Mesenchymal stem cell (in vitro differentiated cells and primary cell): ENCODE measurements at places on chromosomes 3 and 15.

- DNase-seq, result no peak
Observed at GRCh38 chr3:45988362-45988761, 7.3 kb downstream of the FYCO1 start.

- peak; percentile 99 for DNase-seq
Observed at GRCh38 chr3:49673715-49674496, at the start of gene APEH. TSS of gene APEH (plus strand) at chr3:49674351. CDS start at chr3:49674402, 51 bp downstream.

GRCh38 chr15:59691194-59691805 lies 2.2 kb upstream of the BNIP2 start:
- peak; percentile 67 for DNase-seq

DNA sequence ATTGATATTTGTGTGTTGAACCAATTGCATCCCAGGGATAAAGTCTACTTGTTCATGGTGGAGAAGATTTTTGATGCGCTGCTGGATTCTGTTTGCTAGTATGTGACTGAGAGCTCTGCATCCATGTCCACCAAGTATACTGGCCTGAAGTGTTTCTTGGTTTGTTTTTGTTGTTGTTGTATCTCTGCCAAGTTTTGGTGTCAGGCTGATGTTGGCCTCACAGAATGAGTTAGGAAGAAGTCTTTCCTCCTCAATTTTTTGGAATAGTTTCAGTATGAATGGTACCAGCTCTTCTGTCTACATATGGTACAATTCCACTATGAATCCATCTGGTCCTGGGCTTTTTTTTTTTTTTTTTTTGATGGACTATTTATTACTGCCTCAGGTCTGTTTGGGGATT lies 50.9 kb upstream of the OSTN start:
- DNase-seq, result no peak

DNA sequence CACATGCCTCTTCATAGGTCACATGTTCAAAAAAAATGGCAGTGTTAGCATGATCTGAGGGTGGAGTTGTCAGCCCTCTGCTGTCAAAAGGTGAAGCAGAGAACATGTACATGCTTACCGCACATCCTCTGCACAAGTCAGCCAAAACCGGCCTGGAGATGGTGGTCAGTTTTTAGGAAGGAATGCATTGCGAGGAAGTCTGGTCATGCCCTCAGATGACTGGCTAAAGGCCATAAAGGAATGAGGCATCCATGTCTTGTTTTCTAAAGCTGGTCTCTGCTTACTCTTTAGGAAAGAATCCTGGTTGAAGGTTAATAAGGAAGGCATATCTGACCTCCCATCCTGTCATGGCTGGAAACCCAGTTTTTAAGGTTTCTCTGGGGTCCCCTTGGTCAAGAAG lies 292.0 kb upstream of the CCDC54 start:
- no peak for DNase-seq

- no peak for DNase-seq
Observed at GRCh38 chr15:81315452-81316175, 8.3 kb downstream of the STARD5 start.

GRCh38 chr3:81572201-81572756 lies 189.2 kb downstream of the GBE1 start:
- DNase-seq, result no peak

DNA sequence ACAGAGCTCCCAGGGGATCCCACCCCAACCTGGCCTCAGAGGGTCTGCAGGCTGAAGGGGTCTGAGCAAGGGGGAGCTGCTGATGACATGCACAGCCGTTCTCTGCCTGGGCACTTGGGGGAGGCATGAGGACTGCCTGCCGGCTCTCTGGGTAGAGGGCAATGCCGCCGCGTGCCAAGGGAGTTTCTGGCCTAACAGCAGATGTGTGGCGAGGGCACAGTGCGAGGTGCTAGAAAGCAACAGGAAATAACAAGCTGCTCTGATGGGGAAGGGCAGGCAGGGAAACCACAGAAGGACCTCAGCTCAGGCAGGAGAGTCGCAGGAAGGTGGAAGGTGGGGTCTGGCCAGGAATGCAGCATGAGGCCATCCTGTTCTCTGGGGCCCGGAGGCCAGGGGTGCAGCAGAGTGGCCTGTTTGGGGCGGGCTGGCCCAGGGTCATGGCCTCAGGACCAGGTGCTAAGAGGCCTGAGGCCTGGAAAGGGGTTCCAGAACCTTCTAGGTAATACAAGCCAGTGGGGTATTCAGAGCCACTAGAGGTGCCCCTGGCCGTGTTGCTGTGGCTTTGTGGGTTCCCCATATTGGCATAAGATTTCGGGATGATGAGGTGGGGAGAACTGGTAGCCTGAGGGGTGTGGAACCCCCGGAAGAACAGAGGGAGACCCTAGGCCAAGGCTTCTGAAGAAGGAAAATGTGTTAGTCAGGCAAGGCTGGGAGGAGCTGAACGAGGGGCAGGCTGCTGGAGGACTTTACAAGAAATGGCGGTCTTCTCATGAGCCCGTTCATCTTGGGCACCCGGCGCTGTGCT lies 41.2 kb downstream of the RGMA start:
- no peak for DNase-seq

GRCh38 chr3:112355307-112355687 lies 22.3 kb downstream of the CD200 start:
- no peak for DNase-seq
